ENCODE measurements at places on chromosomes 1 and 21.

DNA sequence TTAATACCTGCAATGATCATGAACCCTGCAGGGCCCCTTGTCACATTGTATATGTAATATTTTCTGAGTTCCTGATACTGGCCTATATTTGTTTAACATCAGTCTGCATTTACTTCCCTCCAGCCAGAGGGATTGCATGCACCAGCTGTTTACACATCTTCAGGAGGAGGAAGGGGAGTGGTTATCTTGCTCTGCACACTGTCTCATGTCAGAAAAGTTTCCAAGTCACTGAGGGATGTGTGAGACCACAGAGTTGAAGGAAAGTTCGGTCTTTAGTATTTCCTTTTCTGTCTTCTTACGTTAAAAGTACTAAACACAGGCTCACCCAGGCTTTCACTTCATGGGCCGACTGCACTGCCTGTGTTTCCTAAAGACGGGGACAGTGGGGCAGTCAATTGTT lies 574.1 kb downstream of the LMO4 start:
- DNase-seq = no peak

GRCh38 chr1:118381197-118381869 lies 196.3 kb upstream of the SPAG17 start:
- no peak for DNase-seq

GRCh38 chr1:111633736-111634247 lies 14.2 kb downstream of the RAP1A start:
- no peak for DNase-seq

- no peak for DNase-seq
Measured at GRCh38 chr1:39808784-39809517, 20.3 kb upstream of the BMP8B start.

GRCh38 chr1:151563376-151563775 lies 23.3 kb downstream of the TUFT1 start:
- DNase-seq = no peak

- DNase-seq = no peak
Measured at GRCh38 chr1:244603498-244603897, 49.4 kb upstream of the DESI2 start.

DNA sequence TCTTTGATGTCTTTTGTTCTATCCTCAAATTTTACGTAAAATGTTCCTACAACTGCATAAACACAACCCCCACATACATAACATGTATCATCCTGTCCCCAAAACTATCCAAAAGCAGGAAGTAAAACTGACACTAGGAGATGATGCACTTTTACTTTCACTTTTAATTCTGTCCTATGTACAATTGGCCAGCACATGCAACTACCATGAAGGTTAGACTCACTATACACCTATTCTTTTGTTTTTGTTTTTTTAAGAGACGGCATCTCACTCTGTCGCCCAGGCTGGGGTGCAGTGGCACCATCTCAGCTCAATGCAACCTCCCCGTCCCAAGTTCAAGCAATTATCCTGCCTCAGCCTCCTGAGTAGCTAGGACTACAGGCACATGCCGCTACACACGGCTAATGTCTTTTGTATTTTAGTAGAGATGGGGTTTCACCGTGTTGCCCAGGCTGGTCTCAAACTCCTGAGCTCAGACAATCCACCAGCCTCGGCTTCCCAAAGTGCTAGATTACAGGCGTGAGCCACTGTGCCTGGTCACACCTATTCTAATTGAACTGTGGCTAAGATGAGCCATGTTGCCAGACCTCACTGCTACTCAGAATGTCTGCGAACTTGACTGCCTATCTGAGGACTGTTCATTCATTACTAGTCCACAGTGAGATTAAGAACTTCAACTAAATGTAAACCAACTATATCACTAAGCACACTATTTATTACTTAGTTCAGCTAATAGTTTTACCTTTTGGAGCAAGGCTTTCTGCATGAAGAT lies 48.0 kb downstream of the TOR3A start:
- no peak for DNase-seq

- peak; percentile 36 for DNase-seq
Measured at GRCh38 chr1:182391362-182392049, at the start of gene GLUL. Gene GLUL, minus strand, starts transcription at chr1:182391790. Its CDS starts 3,053 bp downstream, at chr1:182388737.

- no peak for DNase-seq
Measured at GRCh38 chr1:75472089-75472970, 138.6 kb downstream of the SLC44A5 start.

DNA sequence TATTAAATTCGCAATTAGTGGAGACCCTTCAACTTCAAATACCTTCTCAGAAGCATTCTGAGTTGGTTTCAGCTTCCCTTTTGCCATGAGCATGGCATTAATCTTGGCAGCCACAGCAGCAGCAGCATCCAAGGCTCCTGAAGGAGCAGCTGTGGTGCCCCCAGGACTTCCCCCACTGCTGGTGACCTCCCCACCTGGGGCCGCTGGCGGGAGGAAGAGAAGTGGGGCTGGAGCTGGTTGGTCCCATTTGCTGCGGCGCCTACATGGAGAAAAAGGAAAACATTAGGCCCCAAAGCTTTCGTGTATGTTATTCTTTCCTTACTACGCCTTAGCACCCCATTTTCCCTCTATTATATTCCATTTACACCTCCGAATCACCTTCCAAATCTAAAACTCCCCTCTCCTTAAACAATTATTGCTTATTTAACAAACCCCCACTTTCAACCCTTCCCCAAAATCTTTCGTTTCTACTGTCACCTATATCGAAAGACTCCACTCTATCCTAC lies 569 bp downstream of the KHDC4 start:
- no peak for DNase-seq

DNA sequence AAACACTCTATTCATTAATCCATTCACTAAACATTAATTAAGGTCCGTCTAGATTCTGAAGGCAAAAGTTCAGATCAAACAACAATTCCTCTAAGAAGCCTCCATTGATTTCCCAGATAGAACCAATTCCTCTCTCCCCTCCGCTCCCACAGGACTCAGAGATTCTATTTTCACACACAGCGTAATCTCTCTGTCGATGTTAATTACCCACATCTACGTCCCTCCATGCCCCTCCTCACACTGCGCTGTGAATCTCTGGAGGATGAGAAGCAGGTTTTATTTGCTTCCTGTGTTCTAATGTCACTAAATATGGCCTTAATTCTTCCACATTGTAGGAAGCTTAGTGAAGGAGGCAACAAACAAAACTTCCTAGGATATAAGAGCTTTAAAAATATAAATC lies 306.7 kb downstream of the DSCAM start:
- DNase-seq = no peak

DNA sequence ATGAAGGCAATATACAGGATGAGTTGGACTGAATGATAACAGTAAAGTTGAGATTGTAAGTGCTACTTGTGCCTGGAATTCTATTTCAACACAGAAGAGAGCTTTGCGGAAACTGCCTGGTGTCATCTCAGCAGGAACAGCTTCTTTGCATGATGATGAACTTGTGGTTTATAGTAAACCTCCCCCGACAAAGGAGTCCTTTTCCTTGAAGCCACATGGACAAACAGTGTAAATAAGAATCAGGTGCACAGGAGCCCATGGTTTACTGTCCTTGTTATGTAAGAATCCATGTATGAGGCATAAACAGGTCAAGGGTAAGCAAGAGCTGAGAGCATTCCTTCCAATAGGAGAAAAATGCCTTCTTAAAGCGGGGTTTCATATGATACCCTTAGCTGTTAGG lies 66.2 kb downstream of the PCNX2 start:
- DNase-seq = no peak

- DNase-seq = no peak
Measured at GRCh38 chr1:65055747-65056146, 89.4 kb upstream of the JAK1 start.

GRCh38 chr1:148166558-148167492 lies 14.7 kb upstream of the NBPF11 start:
- no peak for DNase-seq

GRCh38 chr1:192489047-192489446 lies 86.5 kb upstream of the RGS1 start:
- no peak for DNase-seq

- no peak for DNase-seq
Measured at GRCh38 chr1:68375919-68376318, 73.8 kb downstream of the RPE65 start.

GRCh38 chr21:24115141-24115540 lies 1492.1 kb downstream of the MRPL39 start:
- no peak for DNase-seq

DNA sequence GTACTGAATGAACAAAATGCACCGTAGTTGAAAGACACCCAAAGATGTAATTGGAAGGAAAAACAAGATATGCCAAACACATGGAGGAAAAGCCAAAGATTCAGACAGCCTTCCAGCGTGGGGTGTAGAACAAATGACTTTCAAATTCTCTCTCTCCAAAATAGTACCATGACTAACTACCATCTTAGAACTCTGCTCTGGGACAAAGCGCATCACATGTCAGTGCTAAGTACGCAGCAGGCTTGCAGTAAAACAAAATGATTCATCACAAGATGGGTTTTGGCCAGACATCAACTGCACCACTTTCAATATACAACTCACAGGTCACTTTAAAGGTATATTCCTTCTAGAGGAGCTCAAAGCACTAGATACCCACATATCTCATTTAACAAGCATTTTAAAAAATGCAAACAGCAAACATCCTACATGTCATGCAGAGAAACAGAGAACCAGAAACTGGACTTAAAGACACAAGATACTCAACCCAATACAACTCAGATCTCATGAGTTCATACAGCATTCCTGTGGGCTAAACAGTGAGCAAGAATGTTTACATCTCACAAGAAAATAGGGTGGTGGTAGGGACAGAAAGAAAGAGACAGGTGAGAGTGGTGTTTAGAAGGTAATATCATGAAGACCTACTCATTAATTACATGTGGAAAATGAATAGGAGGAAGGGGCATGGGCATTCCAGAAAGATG lies 75.7 kb downstream of the BCAR3 start:
- no peak for DNase-seq

- DNase-seq = no peak
Measured at GRCh38 chr21:20701235-20701634, 297.0 kb upstream of the NCAM2 start.

DNA sequence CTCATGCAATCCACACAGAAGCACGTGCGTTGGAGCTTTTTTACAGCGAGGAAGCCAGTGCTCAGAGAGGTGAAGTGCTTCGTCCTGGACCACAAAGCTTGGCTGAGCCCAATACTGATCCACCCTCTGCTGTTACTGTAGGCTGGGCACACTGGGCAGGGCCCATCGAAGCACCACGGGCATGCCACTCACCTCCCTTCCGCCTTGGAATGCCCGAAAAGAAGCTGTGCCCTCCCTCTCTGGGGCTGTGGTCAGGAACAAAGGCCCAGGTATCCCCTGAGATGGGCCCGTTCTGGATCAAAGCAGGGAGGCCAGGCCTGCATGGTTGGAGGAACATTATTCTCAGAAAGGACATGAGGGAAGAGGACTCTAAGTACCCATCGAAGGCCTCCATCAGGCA lies 206.7 kb upstream of the C1orf174 start:
- DNase-seq = no peak

DNA sequence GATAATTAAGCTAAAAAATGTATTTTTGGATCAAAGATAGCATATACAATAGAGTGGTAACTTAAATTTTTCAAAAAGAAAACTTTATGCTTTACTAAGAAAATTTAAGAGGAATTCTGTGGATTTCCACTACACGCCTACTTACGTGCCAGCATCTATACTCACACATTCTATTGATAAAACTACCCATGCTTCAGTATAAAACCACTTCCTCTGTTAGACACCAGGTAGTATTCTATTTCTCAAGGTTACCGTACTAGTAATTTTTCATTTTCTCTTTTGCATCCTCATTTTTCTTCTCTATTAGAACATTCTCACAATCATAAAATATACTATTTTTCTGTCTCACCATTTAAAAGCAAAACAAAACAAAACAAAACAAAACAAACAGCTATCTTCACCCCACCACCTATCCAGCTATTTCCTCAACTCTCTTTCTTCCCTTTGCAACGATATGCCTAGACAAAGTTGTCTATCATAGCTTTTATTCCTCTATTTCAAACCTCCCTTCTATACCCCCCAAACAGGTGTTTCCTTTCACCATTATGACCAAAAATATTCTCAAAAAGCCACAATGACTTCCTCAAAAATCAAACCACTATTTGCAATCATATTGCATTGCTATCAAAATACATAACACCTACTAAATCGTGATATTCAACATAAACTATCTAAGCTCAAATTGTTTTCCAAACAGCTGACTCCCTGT lies 1652.0 kb downstream of the MRPL39 start:
- DNase-seq = no peak

- DNase-seq = no peak
Measured at GRCh38 chr21:36946949-36947356, 19.5 kb downstream of the HLCS start.

DNA sequence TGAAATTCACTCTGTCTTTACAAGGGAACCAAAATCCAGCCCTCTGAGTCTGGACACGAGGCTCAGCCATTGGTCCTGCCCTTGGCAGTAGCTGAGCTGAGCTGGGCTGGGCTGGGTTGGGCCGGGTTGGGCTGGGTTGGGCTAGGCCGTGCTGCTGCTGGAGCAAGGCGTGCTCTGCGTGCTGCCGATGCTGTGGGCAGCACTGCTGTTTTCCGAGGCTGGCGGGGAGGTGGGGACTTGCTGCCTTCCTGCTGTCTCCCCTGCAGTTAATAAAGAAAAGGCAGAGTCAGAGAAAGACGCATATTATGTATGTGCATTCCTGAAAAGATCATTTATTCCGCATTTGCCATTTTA lies 182.9 kb downstream of the CDC7 start:
- DNase-seq = no peak

DNA sequence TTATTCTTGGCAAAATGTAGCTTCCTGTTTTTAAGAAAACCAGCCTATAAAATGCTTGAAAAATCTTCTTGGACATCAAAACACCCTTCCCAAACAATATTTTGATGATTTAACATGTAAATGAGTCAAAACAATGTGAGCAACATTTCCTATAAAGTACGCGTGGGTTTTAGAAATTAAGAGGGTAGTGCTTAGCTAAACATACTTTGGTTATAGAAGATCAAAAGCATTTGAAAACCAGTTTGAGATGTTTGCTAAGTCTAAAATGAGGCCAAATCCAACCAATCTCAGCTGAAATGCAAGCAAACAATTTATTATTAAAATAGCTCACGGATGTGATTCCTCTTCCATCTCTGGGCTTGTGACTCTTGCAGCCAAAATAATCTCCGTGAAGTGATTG lies 350.4 kb downstream of the TGFB2 start:
- no peak for DNase-seq

DNA sequence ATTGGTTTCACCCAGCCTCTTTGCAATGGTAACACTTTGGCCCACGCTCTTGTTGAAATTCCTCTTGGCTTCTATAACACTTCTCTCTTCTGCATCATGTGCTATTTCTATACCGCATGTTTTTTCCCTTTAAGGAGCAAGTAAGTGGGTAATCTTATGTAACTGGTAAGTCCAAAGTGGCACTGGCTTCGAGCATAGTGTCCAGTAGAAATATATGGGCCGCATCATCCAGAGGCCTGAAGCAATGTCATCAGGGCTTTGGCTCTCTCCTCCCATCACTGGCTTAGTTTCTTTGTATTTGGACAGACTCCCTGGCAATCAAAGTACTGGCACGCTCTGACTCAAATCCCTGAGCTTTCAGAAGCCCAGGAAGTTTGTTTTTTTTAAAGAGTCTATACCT lies 17.5 kb downstream of the CHML start:
- no peak for DNase-seq

GRCh38 chr1:56297208-56297607 lies 282.2 kb downstream of the PLPP3 start:
- DNase-seq = no peak
